ENCODE measurements at places on chromosomes 2 and 18.

GRCh38 chr2:136308611-136309010 lies 190.7 kb upstream of the CXCR4 start:
- DNase-seq = no peak

GRCh38 chr2:192148620-192149321 lies 46.0 kb downstream of the TMEFF2 start:
- DNase-seq = no peak

- DNase-seq = no peak
These were observed 409.2 kb upstream of the HS6ST1 start for GRCh38 chr2:128727914-128728313.

GRCh38 chr2:66578054-66578686 lies 143.2 kb downstream of the MEIS1 start:
- DNase-seq = no peak

GRCh38 chr2:12090590-12090989 lies 344.2 kb downstream of the LPIN1 start:
- DNase-seq = no peak

DNA sequence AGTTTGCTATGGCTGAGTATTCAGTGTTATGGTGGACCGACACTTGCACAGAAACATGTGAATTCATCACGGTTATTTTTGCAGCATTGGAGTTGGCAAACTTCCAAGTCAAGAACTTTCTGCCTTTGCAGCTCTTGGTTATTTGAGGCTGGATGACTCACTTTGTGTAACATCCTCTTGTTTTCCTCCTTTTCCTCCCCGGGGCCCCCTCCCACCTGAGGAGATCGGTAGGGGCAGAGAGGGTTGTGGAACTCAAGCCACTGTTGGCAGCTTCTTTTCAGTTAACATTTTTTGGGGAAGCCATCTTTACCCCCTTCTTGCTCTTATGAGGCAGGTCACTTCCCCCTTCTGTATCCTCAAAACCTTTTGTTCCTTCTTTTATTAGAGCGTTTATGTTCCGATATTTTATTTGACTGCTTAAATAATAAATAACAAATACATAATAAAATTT lies 48.6 kb downstream of the DDX1 start:
- DNase-seq = no peak

GRCh38 chr2:204321910-204322751 lies 223.1 kb upstream of the PARD3B start:
- DNase-seq = no peak

GRCh38 chr2:3805201-3805939 lies 102.0 kb downstream of the DCDC2C start:
- DNase-seq = no peak

DNA sequence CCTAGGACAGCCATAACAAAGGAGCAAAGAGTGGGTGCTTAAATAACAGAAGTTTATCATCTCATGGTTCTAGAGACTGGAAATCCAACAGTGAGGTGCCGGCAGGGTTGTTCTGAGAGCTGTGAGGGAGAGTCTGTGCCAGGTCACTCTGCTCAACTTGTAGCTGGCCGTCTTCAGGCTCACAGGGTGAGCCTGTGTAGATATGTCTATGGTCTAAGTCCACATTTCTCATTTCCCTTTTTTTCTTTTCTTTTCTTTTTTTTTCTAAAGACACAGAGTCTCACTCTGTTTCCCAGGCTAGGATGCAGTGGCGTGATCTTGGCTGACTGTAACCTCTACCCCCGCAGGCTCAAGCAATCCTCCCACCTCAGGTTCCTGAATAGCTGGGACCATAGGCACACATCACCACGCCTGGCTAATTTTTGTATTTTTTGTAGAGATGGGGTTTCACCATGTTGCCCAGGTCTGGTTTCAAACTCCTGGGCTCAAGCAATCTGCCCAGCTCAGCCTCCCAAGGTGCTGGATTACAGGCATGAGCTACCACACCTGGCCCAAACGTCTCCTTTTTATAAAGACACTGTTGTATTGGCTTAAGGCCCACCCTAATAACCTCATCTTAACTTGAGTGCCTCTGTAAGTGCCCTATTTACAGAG lies 142.2 kb downstream of the SP3 start:
- DNase-seq = no peak

DNA sequence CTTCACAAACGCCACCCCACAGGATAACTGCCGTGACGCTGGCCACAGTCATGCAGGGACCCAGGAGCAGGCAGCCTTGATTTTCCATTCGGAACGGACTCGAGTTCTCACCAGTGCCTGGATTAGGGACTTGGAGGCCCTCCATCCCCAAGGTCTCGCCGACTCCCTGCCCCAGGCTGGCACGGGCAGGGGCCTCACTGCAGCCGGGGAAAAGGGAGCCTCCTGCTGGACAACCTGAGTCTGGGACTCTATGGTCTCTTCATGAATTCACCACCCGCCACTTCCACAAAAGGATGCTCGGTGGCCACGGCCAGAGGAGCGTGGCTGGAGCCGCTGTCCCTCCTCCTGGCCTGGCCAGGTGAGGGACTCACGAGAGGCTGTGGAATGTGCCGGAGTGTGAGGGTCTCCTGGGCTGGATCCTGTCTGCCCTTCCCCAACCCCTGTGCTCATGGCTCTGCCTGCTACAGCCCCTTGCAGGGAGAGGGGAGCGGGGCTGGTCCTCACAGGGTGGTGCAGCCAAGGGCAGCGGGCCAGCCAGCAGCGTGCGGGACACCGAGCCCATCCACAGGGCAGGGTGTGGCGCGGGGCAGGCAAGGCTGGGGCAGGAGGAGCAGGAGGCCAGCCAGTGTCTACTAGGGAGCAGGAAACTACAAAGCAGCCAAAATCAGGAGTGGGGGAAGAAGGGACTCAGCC lies 42.3 kb downstream of the AQP12A start:
- DNase-seq = peak; percentile 13

- no peak for DNase-seq
These were observed 13.8 kb upstream of the SGPP2 start for GRCh38 chr2:222410534-222410933.

DNA sequence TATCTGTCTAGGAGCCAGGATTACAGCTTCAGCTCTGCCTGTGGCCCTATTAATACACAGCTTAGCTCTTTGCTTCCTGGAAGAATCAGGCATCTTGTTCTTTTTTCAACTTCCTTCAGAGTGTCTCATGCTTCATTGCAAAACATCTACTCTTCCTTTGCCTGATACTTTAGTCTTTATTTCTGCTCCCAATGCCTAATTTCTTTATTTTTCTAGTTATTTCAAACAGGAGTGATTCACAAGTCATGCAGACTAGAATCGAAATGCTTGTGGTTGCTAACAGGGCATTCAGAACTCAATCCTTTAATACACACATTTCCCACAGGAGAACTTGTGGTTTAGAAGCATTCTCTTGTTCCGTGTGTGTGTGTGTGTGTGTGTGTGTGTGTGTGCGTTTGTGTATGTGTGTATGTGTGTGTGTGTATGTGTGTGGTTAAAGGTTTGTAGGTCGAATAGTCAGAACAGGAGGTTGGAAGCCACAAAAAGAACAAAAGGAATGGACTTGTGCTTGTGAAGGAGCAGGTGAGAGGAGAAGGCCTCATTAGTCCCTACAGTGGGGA lies 28.3 kb upstream of the INSIG2 start:
- DNase-seq = no peak

- DNase-seq = no peak
These were observed 36.9 kb upstream of the KCNG2 start for GRCh38 chr18:79760881-79761280.

- no peak for DNase-seq
These were observed 1.3 kb downstream of the DUSP2 start for GRCh38 chr2:96143848-96144480.

DNA sequence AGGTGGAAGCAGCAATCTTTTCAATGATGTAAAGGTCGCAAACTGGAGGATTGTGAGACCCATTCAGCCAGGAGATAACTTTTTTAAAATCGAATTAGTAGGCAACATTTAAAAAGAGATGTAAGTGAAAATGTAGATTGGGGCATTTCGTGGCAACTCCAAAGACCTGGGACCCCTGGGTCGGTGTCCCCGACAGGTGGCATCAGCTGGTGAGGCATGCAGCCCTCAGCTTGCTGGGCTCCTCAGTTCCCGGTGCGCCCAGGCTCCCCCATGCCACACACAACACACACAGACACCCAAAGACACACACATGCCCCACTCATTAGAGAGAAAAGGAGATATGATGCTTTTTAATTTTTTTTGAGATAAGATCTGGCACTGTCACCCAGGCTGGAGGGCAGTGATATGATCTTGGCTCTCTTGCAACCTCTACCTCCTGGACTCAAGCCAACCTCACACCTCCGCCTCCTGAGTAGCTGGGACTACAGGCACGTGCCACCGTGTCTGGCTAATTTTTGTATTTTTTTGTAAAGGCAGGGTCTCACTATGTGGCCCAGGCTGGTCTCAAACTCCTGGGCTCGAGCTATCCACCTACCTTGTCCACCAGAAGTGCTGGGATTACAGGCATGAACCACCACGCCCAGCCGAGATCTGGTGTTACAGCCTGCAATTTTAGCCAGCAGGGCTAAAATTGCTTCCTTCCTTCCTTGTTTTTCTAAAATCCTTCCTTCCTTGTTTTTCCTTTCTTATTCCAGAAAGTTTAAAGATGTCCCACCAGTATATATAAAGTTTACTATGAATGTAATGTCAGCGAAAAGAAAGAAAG lies 122.6 kb upstream of the EPAS1 start:
- DNase-seq = no peak

DNA sequence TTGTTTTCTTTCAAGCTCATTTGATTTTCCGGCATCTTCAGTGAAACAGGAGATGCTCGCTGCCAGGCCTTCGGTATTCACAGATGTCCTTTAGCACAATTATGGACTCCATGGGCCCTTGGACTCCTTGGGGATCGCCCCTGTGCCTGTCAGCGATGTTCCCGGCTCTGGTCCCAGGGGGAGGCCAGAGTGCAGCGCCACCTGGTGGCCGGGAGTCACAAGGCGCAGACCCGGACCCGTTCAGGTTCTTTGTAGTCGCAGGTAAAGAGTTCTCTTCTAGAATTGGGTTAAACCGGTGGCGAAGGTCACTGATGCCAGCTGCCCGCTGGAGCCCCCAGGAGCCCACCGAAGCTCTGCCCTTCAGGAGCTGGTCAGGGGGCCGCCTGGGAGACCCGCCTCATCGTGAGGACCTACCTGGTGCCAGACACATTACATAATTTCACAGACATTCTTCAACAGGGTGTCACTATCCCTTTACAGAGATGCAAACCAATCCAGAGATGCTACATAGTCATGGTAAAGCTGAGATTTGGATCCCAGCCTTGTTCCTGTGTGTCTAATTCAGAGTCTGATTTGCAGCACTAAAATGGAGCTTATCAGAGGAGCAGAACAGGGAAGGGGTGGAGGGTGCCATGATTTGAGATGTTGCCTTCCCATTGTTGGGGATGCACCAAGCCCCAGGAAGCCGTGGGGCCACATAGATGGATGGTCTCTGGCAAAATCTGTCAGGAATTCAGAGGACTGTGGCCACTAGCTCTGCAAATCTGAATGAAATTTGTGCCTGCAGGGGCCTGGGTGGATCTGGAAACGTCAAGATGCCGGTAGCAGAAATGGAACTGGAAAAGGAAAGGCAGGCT lies 6.0 kb upstream of the INPP5D start:
- DNase-seq = peak; percentile 74

GRCh38 chr18:34691614-34692013 lies 18.5 kb upstream of the DTNA start:
- no peak for DNase-seq

GRCh38 chr2:110848071-110848470 lies 115.7 kb downstream of the ACOXL start:
- DNase-seq = no peak

DNA sequence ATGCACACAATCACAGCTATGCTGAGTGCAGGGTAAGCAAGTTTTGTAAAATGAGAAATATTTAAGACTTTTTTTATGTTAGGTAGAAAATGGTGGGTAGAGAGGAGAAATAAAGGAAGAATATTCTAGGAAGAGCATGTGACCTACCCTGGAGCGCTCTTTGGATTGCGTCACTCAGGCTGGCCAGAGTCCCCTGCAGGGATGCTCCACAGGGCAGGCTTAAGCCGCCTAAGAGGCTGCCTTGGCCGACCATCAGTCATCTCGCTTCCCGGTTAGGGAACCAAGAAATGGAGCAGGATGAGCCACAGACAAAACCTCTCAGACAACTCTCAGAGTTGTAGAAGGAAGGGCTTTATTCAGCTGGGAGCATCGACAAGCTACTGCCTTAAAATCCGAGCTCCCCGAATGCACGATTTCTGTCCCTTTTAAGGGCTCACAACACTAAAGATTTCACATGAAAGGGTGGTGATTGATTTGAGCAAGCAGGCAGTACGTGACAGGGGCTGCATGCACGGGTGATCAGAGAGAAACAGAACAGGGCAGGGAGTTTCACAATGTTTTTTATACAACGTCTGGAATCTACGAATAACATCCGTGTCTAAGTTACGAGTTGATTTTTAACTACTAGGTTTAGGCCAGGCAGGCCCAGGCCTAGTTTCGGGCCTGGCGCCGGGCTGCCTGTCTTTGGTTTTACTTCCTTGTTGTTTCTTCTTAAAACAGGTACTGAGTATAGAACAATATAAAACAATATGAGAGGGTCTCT lies 1072.0 kb downstream of the CBLN2 start:
- no peak for DNase-seq

Data from T-helper 9 cell (primary cell).